Fibroblast of skin of abdomen (primary cell): ENCODE measurements at places on chromosomes 3 and 15.

DNA sequence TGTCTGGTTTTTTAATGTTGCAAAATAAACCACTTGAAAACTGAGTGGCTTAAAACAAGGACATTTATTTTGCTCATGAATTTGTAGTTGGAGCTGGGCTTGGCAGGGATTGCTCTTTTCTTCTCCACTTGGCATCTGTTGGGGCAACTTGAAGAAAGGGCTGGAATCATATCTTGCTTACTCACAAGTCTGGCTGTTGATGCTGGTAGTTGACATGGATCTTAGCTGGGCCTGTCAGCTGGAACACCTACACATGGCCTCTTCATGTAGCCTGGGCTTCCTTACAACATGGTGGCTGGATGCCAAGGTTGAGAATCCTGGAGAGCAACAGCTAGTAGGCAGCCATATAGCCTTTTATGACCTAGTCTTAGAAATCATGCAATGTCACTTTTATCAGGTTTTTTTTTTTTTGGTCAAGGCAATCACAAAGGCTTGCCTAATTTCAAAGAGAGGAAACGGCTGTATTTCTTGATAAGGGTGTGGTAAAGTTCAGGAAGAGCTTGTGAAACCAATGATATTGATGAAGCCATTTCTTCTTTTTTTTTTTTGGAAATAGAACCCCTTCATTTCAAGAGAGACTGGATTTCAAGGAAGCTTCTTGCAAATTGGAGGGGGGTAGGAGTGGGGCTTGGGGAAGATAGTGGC lies 262.1 kb downstream of the IL20RB start:
- DNase-seq: no peak

DNA sequence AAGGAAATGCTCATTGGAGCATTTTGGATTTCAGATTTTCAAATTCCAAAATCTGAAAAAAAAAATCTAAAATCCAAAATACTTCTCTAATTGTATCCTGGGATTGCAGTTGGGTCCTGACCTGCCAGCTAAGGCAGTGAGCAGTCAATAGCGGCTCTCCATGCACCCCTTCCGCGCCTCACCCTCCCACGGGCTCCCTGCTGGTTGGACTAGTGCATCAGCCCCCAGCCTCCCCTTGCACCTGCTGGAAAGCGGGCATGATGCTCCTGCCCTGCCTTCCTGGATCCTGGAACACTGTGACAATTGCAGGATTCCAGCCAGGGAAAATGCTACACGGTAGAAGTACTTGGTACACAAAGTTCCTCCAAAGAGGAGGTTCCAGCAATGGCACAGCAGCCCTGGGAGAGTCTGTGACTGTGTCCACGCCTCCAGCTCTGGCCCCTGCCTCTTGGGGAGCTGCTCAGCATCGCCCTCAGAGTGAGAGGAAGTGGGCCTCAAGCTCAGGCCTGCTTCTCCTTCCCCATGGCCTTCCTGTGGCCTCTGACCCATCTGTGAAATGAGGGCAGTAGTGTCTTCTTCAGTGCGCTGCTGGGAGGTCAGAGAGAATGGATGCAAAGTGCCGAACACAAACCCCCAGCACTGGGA lies 39.5 kb upstream of the CHRNB4 start:
- no peak for DNase-seq

- peak; percentile 51 for DNase-seq
Measured at GRCh38 chr3:135125171-135125801, 330.2 kb downstream of the EPHB1 start.

DNA sequence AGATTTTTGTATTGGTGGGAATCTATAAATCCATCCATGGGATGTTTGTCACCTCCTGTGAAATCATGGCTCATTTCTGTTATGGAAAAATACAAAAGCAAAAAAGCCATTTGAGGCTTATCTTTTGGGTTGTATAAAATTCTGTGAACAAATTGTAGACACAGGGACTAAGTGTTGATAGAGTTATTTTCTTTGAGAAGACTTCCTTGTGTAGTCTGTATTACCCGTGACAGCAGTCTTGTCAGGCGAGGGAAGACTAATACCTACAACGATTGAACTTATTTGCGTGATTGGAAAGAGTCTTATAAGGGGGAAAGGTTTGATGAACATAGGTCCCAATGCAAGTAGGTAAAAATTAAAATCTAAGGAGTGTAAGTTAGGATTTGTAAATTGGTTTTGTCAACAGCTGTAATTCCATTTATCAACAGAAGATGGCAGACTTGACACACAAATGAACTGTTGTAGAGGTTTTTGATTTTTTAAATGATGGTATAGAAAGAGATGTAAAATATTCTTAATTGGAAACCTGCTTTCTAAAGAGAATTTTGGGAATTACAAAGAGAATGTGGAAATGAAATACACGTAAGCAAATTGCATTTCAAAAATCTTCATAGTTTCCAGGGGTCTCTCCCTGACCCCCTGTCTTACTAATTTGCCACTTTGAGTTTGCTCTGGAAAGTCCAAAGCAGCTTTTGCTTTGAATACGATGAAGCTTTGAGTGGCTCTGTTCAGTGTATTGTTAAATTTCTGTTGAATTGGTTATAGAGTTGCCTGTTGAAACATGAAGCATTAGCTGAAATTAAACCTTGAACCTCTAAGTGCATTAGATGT lies 33.2 kb downstream of the SLC25A26 start:
- peak; percentile 29 for DNase-seq

DNA sequence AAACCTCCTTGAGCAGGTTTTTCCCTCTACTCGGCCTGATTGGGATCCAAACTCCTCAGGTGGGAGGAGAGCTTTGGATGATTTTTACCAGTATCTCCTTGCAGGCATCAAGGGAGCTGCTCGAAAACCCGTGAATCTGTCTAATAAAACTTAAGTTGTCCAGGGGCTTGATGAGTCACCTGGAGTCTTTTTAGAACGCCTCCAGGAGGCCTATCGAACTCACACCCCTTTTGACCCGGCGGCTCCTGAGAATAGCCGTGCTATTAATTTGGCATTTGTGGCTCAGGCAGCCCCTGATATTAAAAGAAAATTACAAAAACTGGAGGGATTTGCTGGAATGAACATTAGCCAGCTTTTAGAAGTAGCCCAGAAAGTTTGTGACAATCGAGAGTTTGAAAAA lies 41.6 kb downstream of the ZBTB11 start:
- no peak for DNase-seq

- no peak for DNase-seq
Measured at GRCh38 chr3:181705086-181705480, 6.6 kb upstream of the SOX2 start.
